ENCODE measurements at places on chromosomes 1 and 21.

- no peak for DNase-seq
Measured at GRCh38 chr1:150150133-150151021, 661 bp downstream of the PLEKHO1 start.

- DNase-seq = no peak
Measured at GRCh38 chr1:214688891-214689290, 85.9 kb downstream of the CENPF start.

GRCh38 chr1:234999513-234999940 lies 129.1 kb downstream of the TOMM20 start:
- no peak for DNase-seq

DNA sequence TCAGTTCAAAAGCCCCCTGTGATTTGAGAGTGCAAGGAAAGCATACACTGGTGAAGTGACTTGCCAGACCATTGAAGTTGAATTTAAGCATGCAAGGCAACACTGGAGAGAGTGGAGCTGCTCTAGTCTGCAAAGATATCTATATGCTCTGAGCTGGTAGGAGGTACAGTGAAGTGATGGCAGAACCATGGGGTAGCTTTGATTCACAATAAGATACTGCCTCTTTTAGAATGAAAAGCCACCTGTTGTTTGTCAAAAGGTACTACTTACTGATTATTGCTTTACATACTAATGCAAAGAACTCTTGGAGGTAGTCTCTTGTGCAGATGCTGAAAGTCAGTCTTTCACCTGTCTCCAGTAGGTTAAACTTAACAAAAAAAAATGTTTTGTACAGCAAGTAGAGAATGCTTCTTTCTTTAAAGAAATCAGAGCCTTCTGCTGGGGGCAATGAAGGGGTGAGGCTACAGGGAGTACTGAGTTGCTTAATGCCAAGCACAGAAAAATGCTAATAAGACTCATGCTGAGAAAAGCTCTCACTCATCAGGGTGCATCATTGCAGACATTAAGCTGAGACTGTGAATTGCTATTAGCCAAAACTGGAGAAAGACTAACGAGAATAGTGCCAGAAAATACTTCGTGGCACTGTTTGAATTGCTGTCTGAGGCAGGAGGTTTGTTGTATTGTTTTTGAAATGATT lies 1150.5 kb upstream of the TMPRSS15 start:
- no peak for DNase-seq

GRCh38 chr1:17957588-17958267 lies 149.9 kb upstream of the IGSF21 start:
- no peak for DNase-seq

DNA sequence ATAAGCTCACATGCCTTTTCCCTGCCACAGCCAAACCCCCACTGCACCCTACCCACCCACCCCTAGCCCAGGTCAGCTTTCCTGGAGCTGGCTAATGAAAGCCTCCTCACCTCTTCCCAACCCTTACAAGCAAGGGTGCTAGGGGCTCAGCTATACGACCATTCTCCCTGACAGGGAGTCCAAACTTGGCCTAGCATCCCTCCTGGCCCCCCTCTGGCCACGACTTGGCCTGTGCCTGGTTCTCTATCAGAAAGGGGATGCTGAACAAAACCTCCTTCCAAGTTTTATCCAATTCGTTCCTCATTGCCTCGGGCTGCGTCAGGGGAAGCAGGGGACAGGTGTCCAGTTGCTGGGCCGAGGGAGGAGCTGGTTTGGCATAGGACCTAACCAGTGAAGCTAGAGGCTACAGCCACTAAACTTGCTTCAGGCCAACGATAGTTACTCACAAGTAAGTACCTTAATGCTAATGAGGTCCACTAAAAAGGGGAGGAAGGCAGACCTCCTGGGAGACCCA lies 8.6 kb downstream of the TMEM81 start:
- no peak for DNase-seq
